ENCODE measurements at places on chromosomes 16 and 17.

GRCh38 chr16:89155184-89155679 is 16.3 kb upstream of the CDH15 start:
- no peak for DNase-seq

DNA sequence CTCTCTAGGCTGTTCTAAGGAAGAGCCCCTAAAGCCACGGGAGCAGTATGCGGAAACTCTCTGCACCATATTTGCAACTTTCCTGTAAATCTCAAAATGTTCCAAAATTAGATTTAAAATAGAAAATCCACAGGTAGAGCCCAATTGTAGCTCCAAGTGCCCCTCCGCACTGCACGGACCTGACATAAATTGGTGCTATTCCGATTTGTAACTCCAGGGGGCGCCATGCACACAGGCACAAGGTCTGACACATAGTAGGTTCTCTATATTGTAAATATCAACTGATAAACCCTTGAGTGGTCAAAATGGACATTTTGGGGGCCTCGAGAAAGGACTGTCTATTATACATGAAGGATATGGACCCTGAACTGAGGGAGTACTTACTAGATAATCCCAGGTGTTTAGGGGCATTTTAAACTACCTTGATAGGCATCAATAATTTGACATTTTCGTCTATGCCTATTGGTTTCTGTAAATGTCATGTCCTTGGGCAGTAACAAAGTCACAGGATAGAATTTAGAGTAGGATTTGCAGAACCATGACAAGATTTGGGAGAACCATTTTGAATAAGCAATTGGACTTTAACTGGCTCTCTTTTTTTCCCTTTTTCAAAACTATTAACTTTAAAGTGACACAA is 36.6 kb upstream of the TMEM132E start:
- no peak for DNase-seq

GRCh38 chr16:48420437-48420836 is 35.2 kb upstream of the SIAH1 start:
- DNase-seq, result no peak

- DNase-seq, result no peak
These were observed 1.7 kb upstream of the RBBP6 start for GRCh38 chr16:24537474-24538337.

- no peak for DNase-seq
These were observed 272.3 kb downstream of the FOXL1 start for GRCh38 chr16:86850670-86851069.

DNA sequence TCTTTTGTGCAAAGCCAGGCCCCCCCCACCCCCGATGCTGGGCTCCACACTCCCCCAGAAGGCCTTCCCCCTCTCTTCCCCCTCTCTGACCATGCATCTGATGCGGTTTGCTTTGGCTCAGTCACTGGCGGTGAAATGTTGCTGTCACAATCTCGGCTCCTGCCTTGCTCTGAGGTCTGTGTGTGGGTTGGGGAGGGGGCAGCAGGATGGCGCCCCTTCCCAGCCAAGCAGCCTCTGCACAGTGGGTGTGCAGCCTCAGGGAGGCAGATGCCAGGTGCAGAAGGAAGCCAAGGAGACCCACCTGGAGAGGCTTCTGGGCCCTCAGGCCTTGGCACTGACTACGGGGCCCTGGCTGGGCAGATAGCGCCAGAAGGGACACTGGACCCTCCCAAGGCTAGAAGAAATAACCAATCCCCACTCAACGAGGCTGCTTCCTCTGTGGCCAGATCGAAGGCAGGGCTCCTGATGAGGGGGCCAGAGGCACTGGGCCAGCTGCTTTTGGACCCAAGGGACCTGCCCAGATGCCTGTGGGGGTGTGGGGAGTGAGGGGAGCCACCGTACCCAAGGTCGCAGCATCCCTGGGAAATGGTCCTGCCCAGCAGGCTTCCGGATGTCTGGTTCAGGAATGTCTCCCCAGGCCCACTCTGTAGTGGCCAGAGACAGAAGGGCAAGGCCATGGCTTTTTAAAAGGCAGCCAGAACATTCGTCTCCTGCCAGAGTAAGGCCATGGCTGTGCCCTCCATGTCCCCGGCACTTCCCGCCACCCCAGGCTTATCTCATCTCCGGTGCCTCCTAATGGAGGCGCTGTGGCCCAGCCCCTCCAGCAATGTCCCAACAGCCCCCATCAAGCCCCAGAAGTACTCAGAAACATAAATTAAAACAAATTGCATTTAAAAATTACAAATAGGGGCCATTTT is 43.4 kb upstream of the SLC38A10 start:
- no peak for DNase-seq

- DNase-seq, result no peak
These were observed 4.9 kb downstream of the CCL5 start for GRCh38 chr17:35875072-35875799.

GRCh38 chr17:43524945-43525575 is 21.1 kb downstream of the ETV4 start:
- no peak for DNase-seq

All from esophagus squamous epithelium (tissue), 5 donors.